ENCODE measurements at places on chromosomes 1 and 21.
A peak's percentile ranks its signal among the peaks of the same experiment; 100 is the strongest.

DNA sequence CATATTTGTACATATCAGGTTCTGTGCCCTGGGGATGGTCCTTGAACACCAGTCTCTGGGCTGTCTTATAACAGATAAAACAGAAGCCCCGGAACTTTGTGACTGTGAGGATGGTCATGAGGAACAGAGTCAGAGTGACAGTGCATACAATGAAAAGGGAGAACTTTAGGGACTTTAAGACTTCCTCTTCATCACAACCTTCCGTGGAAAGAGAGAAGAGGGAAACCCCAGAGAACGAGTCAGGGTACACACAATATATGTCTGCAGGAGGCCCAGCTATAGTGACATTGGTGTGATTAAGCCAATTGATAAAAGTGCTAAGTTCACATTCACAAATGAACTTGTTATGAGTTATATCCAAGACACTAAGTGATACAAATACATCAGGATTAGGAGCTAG, 32.1 kb downstream of the TLR5 start:
- DNase-seq, result no peak

DNA sequence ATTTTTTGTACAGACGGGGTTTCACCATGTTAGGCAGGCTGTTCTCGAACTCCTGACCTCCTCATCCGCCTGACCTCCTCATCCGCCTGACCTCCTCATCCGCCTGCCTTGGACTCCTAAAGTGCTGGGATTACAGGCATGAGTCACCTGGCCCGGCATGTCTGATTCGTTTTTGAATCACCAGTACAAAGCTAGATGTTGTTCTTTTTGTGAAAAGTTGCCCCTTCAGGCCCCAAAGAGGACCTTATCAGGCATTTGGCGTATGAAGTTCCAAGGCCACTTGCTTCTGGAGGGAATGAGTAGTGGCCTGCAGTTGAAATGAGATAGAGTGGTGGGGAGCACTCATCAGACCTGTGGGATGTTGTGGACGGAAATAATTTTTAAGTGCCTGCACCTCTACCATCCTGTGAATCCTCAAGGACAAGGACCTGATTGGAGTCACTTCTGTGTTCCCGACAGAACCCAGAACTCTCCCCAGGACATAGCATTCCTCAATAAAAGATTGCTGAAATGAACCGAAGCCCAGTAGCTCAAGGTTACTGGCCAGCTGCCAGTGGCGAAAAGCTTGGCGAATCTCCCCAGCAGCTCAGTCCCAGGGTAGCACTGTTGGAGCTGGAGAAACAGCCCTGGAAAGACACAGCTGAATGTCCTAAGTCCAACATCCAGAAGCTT, 50.1 kb downstream of the NDUFS5 start:
- no peak for DNase-seq

DNA sequence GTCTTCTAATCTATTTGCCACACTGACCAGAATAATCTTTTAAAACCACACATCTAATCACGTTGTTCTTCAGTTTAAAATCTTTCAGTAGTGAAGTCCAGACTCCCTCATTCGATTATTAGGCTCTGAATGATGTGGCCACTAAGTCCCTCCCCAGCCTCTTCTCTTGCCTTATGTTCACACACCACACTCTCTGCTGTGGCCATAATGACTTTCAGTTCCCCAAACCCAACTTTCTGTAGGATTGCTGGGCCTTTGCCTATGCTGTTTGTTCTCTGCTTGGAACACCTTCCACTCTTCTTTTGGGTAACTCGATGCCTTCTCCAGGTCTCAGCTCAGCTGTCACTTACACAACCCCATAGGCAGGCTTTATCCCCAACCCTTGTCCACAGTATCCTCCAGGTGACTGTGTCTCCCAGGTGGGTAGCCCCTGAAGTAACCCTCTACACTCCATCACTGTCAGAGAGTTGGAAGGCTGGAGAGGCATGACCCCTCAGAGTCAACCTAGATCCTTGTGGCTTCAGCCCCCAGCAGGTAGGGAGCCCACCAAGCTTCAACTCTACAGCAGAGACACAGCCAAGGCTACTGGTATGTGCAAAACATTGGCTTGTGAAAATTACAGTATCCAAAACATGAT, 8.4 kb upstream of the SLC37A1 start:
- no peak for DNase-seq

- DNase-seq, result no peak
Observed at GRCh38 chr21:32147041-32147440, 131.8 kb downstream of the MIS18A start.

DNA sequence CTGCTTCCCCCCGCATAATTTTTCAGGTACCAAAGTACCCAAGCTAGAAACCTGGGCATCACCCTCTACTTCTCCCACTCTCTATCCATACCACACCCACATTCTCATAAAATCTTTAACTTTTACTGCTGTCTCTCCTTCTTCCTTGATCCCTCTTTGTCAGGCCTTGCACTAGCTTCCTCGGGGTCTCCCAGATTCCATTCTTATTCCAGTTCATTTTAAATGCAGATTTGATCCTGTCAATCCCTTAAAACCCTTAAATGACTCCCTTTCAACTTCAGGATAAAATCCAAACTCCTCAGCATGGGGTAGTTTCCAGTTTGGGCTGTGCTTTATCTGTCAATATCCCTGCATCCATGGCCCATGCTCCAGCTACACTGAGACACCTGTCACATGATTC, 343.5 kb downstream of the PBX1 start:
- peak; percentile 27 for DNase-seq

- peak; percentile 77 for DNase-seq
Observed at GRCh38 chr1:19344372-19344810, 32.3 kb downstream of the SLC66A1 start.

GRCh38 chr1:31467005-31467674, 54.1 kb downstream of the SERINC2 start:
- DNase-seq, result no peak

GRCh38 chr1:167629681-167630567, at the start of gene RCSD1:
Gene RCSD1, plus strand, starts transcription at chr1:167630232. Its CDS starts 192 bp downstream, at chr1:167630424.
- DNase-seq, result peak; percentile 56

DNA sequence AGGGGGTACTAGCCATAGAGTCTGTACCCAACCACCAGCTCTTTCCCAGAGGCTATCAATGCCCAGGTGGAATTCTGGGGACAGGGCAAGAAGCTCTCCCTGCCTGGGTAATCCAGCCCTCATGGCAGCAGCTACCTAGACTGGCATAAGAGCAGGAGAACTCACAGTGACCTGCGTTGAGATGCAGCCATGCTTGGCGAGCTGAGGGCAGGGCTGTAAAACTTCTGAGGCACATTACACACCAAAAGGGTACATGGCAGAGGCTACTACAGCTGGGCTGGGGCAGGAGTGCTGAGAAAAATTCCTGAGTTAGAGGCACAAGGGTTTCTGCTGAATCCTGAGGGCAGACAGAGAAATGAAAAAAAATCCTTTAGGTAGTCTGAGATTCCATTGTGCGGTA, 927.9 kb upstream of the B3GALT2 start:
- no peak for DNase-seq

- DNase-seq, result no peak
Observed at GRCh38 chr1:225578251-225578977, 74.5 kb downstream of the ENAH start.

- no peak for DNase-seq
Observed at GRCh38 chr1:234586892-234587485, 23.0 kb downstream of the IRF2BP2 start.

DNA sequence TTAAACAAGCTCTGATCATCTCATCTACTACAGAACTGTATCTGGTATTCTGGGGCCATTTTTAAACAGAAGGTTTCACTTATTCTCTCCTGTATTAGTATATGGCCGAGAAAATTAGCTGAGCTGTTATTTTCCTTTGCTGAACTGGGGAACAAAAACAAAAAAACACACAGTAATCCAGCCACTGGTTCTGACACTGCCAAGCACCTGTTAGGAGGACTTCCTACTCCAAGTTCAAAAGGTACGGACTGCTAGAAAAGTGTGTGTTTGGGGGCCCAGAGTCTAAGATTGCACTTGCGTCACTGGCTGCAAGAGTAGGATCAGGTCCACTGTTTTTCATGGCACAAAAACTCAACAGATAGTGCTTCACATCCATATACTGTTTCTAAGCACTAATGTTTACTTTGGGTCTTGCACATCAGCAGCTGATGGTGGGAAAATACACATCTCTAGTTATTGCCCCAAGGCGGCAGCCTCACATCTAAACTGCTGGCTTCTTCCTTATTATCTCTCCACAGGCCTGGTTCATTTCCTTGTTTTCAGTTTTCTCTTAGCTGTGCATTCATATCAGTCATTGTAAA, 226.1 kb downstream of the FGGY start:
- DNase-seq, result no peak

DNA sequence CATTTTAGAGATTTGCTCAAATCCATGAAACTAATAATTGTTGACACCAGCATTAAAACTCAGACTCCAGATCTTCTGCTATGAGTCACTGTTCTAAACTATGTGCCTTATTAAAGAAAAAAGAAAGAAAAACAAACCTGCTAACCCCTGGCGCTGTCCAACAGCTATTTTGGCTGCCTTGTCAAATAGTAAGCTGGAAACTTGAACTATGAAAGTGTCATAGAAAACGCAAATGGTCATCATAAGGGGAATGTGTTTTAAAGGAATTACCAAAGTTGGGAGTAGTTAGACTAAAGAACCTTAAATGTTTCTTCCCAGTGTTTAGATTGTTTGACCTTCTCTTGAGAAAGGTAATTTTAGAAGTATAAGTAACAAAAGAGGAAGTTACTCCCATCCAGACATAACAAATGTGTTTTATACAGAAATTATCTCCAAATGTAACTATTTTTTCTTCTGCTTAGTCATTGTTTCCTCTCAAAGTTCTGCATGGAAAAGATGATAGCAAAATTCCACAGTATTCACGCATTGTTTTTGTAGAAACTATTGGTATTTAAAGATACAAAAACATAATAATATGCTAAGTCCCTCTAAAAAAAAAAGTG, 272.4 kb downstream of the TPR start:
- no peak for DNase-seq

GRCh38 chr1:87394982-87395381, 66.3 kb downstream of the LMO4 start:
- no peak for DNase-seq

DNA sequence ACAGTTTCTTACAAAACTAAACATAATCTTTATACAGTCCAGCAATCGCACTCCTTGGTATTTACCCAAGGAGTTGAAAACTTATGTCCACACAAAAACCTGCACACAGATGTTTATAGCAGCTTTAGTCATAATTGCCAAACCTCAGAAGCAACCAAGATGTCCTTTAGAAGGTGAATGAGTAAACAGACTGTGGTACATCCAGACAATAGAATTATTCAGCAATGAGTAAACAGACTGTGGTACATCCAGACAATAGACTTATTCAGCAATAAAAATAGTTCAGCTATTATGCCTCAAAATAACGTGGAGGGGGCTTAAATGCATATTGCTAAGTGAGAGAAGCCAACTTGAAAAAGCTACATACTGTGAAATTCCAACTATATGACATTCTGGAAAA, 87.0 kb upstream of the GALNT2 start:
- no peak for DNase-seq

- DNase-seq, result no peak
Observed at GRCh38 chr1:17839641-17840196, 84.6 kb downstream of the ACTL8 start.

GRCh38 chr1:217482356-217483102, 148.4 kb downstream of the GPATCH2 start:
- DNase-seq, result no peak

- DNase-seq, result no peak
Observed at GRCh38 chr1:246661451-246661850, 62.8 kb upstream of the SCCPDH start.

DNA sequence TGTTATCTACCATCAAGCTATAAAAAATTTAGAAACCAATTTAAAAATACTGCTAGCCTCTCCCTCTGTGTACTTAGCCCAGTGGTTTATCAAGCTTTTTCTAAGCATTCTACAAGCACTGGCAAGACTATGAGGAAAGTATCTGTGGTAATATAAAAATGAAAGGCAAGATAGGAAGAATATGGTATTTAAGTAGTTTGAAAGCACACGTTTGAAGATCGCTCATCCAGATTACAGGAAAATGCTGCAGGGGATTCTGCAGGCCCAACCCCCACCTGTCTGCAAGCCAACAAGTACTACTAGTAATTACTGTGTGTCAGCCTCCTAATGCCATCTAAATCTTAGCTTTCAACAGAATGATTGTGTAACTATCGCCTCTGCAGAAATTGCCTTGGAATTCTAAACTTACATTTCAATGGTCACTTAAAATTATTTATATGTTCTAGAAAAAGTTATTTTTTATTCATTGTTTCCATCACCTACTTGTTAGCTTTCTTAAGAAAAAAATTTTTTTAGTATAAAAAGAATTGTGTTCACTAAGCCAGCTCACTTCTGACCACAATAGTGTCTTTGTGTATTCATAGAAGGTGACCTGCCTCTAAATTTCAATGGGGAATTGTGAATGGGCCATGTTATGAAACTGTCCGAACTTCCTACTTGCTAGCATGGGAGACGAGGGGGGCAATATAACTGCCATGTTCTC, 8.5 kb downstream of the ERRFI1 start:
- DNase-seq, result peak; percentile 48

- DNase-seq, result no peak
Observed at GRCh38 chr1:91751275-91751674, 134.7 kb downstream of the TGFBR3 start.

Measured in neural progenitor cell (in vitro differentiated cells).